ENCODE measurements at places on chromosomes 13 and 19.

GRCh38 chr13:72839831-72840426 lies 58.0 kb downstream of the PIBF1 start:
- DNase-seq: peak; percentile 85

GRCh38 chr19:57812226-57812625 lies 2.5 kb downstream of the ZNF552 start:
- DNase-seq: no peak

GRCh38 chr19:2234996-2235380 lies 1.1 kb downstream of the PLEKHJ1 start:
- DNase-seq: no peak

DNA sequence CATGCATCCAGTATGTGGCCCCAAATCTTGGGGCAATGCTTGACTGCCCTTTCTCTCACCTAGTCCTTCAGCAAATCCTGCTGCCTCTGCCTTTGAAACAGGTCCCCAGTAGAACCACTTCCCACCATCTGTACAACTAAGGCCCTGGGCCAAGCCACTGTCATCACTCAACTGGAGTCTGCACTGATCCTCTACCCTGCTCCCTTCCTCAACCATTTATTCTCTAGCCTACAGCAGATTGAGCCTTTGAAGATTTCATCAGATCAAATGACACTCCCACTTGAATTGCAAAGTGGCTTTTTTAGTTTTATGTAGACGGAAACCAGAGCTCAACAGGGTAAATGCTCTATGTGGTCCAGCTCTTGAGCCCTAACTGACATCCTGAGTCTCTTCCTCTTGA lies 43.5 kb downstream of the ATP8A2 start:
- peak; percentile 5 for DNase-seq

- no peak for DNase-seq
Observed at GRCh38 chr13:64633948-64634347, 2596.2 kb downstream of the PCDH9 start.

DNA sequence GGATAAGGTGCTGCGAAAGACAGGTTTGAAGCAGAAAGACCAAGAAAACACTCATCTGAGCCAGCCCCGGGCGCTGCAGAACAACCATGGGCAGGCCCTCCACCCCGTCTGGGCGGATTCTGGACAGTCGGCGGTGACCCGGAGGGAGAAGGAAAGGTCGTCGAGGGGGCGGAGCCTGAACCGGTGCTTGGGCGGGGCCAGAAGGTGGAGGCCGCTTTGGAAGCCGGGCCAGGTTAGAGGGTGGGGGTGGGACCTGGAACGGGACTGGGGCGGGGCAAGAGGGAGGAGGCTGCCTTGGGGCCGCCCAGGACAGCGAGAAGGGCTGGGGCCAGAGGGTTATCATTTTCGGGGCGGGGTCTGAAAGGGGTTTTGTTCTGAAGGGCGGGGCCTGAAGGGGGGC lies 5.0 kb upstream of the ZNF765 start:
- no peak for DNase-seq

DNA sequence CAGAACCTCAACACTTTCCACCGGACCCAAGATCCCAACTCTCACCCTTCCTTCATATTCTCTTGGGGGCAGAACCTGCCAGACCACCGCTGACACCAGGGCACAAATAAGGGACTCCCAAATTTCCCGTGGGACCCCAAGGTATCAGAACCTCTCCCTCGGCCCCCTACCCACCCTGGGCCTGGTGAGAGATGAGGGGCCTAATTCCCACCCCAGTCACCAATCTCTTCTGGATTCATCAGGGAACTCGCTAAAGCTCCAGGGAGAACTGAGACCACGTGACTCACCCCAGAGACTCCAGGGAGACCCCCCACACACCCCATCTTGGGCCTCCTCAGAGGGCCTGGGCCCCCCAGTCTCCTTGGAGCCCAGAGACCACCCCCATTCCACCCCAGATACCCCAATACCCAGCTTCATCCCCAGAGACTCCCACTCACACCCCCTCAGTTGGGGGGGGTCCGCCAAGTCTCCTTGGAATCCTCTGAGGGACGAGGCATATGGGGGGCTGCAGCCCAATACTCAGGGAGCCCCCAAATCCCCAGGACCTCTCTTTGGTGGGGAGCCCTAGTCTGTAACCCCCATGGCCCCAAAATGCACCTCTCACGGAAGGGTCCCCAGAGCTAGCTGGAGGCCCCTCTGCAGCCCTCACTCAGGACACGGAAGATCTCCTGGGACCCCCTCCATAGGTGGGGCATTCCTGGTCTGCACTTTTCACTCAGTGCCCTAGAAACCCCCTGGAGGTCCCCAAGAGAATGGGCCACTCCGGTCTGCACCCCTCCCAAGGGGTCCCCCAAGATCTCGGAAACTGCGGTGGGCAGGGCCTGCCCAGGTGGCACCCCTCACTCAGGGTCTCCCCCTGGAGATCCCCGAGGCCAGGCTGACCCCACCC lies 1.6 kb downstream of the LMNB2 start:
- no peak for DNase-seq

DNA sequence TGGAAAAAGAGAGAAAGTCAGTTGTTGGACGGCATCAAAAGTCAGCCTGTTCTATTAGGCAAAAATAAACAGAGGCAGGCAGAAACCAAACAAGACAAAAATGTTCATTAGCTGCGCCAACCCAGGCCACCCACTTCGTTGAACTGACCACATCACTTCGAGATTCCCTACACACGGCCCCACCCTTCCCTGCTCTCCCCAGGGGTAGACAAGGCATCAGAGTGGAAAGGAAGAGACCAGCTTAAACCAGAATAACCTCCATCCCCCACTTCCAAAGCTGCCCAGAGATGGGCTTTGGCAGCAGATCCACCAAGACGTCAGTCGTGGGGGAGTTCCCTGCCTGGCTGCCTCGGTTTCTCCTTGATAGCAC lies 204.6 kb upstream of the TSHZ3 start:
- no peak for DNase-seq

DNA sequence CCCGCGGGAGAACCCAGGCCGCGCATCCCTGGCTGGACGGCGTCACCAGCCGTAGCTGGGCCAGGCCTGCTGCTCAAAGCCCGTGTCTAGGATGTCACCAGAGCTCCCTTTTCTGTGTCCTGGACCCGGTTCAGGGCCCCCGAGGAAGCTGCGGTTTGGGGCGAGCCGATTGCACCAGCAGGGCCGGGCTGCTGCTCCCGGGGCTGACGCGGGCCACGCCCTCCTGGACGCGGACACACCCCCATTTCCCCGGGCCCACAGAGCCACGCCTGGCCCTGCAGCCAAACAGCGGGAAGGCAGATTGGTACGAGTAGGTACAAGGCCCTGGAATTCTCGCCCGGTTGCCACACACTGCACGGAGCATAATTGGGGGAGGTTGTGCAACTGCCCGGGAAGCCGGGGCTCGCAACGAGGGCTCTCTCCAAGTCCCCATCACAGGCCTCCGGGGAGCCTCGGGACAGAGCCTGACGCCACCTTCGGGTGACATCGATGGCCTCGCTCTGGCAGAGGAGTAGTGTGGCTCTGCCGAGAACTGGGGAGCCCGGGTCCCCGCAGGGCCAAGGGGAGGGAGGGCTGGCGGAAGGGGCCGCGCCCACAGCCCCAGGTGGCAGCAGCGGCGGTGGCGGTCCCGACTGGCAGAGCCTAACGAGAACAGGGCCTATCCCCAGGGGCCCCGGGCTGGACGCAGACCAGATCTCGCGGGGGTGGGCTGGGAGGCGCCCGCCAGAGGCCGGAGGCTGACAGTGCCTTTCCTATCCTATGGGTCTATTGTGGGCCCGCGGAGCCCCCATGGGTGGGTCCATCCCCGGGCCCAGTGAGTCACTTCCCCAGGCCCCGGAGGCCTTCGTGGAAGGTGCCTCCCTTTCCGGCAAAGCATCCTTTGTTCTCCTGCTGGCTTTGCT lies 23.5 kb downstream of the KCTD15 start:
- peak; percentile 4 for DNase-seq

DNA sequence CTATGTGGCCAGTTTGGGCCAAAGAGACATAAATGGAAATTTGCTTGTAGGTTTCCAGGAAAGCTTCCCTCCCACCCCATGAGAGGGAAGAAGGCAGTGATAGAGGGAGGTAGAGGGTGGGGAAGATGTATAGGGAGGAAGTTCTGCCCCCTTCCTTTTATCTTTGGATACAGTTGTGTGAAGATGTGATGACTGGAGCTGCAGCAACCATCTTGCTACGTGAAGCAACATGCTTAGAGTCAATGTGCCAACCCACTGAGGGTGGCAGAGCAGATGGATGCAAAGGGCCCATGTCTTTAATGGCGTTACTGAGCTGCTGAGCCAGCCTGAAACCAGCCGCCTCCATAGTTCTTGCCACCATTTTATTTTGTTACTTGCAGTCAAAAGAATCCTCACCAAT lies 10.7 kb downstream of the VSIG10L start:
- no peak for DNase-seq

DNA sequence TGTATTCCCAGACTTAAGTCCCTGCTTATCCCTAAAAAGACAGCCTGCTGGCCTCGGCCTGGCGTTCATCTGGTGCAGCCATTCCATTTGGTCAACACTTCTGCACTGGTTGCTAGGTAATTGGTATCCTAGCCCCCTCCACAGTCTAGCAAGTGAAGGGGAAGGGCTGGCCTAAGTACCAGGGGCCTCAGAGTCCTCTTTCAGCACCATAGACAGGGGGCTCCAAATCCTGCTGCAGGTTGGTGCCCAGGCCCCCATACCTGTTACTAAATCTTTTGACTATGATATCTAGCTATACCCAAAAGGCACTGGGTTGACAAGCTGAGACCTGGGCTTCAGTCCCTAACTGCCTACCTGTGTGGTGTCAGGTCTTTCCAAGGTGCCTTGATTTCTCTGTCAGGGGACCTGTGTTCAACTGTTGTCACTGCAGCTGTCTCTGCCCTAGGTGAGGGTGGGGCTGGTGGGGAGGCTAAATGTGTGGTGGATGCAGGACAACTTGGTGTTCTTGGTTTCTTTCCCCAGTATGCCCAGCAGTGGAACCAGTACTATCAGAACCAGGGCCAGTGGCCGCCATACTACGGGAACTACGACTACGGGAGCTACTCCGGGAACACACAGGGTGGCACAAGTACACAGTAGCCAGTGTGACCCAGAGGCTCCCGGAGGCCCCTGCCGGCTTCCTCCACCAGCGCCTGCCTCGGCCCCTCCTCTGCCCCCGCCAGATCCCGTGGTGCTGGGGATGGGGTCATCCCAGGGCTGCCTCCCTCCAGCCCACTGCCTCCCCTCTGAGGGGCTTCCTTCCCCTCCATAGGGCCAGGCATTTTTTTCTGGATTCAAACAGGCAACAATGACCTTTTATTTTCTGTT lies 3.8 kb upstream of the CCDC97 start:
- no peak for DNase-seq

GRCh38 chr13:80677227-80677626 lies 336.3 kb upstream of the SPRY2 start:
- no peak for DNase-seq

- no peak for DNase-seq
Observed at GRCh38 chr13:56755181-56755935, 385.4 kb upstream of the PRR20A start.

DNA sequence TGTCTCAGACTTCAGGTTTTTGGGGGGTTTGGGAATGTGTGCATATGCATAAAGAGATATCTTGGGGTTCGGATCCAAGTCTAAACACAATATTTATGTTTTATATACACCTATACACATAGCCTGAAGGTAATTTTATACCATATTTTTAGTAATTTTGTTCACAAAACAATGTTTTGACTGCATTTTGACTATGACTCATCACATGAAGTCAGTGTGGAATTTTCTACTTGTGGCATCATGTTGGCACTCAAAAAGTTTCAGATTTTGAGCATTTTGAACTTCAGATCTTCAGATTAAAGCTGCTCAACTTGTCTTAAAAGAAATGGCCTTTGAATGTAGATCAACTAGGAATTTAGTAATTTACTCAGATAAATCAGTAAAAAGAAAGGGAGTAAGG lies 712.9 kb upstream of the GPC6 start:
- no peak for DNase-seq

DNA sequence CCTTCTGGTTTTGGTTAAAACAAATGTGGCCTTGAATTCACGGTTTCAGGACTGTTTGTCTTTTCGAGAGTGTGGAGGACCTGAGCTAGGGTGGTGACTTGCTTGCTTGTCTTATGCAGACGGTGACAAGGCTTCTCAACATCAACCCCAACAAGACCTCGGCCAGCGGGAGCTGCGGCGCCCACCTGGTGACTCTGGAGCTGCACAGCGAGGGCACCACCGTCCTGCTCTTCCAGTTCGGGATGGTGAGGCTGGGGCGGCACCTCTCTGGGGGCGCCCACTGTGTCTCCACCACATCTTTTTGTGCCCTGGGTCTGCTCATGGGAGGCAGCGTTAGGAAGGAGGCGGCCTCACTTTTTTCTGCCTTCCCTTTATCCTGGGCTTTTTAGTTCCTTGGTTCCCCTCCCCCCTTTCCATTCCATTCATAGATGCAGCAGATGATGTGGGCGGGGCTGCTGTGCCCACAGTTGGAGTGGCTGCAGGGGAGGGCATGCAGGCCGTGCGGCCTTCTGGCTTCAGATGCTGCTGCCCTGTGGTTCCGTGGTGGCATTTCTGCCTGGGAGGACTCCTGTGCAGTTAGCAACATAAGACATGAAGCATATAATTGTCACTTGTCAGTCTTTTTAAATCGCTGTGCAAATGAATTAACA lies 23.3 kb downstream of the LAMP1 start:
- DNase-seq: no peak

- no peak for DNase-seq
Observed at GRCh38 chr19:51089786-51090185, 7.1 kb upstream of the KLK14 start.

DNA sequence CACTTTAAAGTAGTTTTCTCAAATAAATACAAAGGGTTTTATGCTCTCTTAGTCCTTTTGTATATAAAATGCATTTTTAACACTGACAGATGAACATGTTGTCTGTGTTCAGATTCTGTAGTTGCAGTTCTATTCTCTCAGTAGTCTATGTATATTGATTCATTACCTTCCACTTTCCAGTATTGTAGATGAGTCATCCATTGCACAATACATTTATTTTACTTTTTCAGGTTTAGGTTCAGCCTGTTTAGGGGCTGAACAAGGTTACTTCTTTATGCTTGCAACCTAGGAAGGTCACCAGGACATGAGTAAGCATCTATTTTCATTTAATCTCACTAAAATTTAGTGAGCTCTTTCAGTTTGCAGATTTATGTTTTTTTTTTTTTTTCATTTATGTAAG lies 173.6 kb downstream of the NALCN start:
- DNase-seq: no peak

GRCh38 chr13:108779308-108779707 lies 149.9 kb downstream of the MYO16 start:
- DNase-seq: no peak
